ENCODE measurements at places on chromosomes 3 and 15.

- DNase-seq, result no peak
Observed at GRCh38 chr3:13932578-13933295, 52.9 kb upstream of the WNT7A start.

GRCh38 chr15:94383706-94384105 is 152.3 kb downstream of the MCTP2 start:
- DNase-seq, result no peak

GRCh38 chr3:28860307-28860706 is 420.6 kb upstream of the RBMS3 start:
- no peak for DNase-seq

- no peak for DNase-seq
Observed at GRCh38 chr3:111947231-111947630, 31.6 kb upstream of the ABHD10 start.

DNA sequence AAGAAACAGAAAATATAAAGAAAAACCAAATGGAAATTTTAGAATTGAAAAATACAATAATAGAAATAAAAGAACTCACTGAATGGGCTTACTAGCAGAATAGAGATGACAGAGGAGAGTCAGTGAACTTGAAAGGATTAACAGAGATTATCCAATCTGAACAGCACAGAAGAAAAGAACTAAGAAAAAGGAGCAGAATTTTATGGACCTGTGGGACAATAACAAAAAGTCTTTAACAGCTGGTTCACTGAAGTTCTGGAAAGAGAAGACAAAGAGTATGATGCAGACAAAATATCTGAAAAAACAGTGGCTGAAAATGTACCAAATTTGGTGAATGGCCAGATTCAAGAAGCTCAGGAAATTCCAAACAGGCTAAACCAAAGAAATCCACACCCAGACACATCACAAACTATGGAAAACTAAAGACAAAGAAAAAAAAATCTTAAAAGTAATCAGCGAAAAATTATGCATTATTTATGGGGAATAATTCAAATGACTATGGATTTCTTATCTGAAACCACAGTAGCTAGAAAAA is 9.7 kb upstream of the GNB5 start:
- DNase-seq, result no peak

GRCh38 chr3:190860521-190860920 is 2.0 kb downstream of the GMNC start:
- DNase-seq, result no peak

DNA sequence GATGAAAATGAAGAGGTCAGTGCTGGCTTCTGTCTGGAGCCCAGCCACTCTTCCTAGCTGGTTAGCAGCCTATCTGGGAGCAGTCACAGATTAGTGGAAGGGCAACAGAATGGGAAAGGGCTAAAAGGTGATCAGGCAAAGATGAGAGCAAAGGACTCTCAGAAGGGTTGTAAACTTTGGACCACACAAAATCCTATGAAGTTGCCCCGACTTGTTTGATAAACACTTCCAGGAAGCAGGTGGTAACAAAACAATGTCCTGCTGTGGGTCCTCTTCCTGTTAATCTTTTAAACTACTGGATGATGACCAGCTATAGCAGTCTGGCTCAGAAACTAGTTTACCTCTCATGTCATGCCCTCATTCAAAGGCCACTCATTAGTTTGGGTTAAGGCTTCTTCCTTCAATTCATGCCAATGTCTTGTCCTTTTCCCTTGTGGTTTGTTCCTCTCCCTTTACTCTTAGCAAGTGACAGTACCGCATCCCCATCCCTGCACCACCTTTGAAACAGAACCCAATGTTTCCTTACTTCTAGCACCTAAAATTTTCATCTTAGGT is 19.2 kb downstream of the POLG start:
- DNase-seq, result no peak

DNA sequence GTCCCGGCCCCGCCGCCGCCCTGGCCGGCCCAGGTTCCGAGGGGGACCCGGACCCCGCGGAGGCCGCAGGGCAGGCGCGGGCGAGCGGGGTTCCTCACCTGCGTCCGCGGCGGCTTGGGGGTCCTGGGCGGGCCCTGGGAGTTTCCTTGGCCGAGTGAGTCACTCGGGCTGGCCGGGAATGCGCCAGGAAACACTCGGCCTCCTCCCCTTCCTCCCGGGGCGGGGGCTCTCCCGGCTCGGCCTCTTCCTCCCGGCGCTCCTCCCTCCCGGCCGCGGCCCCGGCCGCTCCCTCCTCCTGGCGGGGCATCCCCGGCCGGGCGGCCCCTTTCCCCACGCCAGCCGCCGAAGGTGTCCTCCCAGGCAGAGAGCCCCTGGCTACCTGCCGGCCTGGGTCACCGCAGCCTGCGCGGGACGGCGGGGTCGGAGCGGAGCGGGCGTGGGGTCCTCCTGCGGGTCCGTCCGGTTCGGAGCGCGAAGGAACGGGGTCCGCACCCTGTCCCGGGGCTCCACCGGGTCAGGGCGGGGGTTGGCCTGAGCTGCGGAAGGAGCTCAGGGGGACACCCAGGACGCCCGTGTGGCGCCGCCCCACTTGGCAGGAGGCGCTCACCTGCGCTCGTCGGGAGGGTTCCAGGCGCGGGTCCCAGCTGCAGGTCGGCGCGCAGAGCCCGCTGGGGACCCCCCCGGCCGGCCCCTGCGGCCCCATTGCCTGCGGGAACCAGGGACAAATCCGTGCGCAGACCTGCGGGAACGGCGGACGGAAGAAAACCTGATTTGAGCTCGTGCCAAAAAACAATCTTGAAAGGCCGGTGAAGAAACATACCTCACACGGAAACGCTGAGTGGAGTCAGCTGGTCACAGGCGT is at the start of gene CYFIP1:
Gene CYFIP1 (minus strand): TSS at position 180 of the 862 bp plus-strand sequence. CDS start 33,083 bp downstream, outside the sequence.
- no peak for DNase-seq

GRCh38 chr3:43014956-43015355 is 35.8 kb downstream of the GASK1A start:
- DNase-seq, result peak; percentile 23

DNA sequence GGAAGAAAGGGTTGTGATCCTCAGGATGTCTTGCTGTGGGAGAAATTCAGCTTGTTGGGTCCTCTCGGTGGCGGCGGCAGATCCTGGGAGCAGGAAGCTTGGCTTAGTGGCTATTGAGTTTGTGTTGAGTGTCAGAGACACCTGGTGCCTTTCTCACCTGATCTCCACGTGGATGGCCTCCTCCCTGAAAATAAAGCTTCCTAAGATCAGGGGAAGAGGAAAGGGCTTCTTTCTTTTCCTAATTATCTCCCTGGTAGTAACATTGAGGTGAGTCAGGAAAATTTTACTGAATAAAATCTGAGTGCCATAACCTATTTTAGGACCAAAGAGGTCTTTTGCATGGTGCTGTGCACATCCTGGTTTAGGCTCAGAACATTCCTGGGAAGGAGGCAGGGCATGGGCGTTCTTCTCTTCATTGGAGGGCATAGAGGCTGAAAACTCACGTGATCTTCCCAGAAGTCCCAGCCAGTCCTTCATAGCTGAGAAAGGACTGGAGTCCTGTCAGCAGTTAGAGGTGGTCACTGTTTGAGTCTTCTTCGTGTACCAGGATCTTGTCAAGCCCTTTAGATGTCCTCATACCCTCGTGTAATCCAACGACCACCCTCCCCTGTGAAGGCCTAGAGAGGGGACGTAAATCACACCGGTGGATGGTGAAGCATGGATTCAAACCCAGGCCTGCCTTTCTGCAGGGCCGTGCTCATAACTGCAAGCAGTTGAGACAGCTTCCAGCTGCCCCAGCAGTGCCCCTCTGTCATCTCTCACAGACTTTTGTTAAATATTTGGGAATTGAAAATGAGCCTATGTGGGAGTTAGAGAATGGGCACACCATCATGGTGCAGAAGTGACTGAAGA is 1.1 kb downstream of the CMTM8 start:
- no peak for DNase-seq

DNA sequence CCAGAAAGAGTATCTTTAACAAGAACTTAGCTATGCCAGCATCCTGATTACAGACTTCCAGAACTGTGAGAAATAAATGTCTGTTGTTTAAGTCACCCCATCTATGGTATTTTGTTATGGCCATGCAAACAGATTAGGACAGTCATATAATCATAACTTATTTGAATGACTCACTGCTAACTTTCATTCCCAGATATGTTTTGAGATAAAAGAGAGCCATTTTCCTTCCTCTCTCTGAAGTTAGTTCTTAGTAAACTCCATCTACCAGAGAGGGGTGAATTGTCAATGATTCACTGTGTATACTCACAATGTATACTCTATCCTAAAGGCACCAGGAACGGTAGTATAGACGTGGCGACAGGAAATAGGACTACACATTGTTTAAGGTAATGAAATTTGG is 179.4 kb upstream of the DPH6 start:
- DNase-seq, result no peak

DNA sequence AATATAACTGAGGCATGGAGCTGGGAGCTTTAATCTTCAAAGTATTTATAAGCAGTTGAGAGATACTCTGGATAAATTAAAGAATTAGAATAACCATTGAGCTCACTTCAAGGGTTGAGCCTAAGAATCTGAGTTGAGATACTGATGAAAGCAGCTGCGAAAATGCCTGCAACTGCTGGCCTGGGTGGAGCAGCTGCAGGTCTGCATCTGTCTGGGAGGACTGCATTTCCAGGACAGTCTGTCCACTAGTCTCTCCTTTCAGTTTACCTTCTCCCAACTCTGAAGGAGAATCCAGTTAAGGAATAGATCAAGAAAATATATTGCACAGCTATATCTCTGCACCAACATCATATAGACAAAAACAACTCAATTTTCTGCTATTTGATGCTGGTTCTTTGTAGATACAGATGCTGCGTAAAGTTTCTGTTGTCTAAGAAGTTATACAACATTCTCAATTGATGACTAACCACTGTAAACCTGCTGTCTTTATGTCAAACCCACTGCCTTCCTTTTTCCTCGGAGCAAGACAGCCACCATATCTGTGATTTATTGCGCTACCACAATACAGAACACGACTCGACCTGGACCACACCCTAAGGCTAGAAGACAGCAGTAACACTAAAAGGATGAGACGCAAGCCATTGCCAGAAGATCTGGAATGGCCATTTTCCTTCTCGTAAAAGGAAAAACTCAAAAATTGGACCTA is 245.1 kb downstream of the MAGI1 start:
- DNase-seq, result no peak

- DNase-seq, result no peak
Observed at GRCh38 chr15:85329561-85330422, 50.6 kb upstream of the AKAP13 start.

- DNase-seq, result no peak
Observed at GRCh38 chr15:80587007-80587406, 108.1 kb upstream of the ABHD17C start.

GRCh38 chr3:143600756-143601718 is 247.2 kb downstream of the SLC9A9 start:
- no peak for DNase-seq

DNA sequence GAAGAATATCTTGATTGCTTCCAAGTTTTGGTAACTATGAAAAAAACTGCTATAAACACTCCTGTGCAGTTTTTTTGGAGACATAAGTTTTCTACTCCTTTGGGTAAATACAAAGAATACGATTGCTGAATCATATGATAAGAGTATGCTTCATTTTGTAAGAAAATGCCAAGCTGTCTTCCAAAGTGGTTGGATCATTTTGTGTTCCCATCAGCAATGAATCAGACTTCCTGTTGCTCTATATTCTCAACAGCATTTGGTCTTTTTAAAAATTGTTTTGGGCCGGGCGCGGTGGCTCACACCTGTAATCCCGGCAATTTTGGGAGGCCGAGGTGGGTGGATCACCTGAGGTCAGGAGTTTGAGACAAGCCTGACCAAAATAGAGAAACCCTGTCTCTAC is 14.5 kb downstream of the BTD start:
- no peak for DNase-seq

GRCh38 chr3:136078421-136079364 is 113.2 kb downstream of the PPP2R3A start:
- no peak for DNase-seq

DNA sequence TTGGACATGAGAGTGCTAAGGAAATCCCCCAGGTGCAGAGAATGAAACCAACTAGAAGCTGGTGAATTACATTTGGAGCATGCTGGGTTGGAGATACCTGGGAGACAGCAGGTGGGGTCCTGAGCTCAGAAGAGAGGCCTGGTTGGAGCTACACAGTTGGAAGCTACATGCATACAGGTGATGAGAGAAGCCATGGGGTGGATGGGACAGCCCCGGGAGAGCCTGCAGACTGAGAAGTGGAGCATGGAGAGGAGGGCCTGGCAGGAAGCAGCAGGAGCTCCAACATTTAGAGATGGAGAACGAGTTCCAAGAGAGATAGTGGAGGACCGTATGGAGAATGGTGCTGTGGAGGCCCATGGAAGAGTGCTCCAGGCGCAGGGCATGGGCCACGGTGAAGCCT is 10.2 kb downstream of the PAQR5 start:
- no peak for DNase-seq

DNA sequence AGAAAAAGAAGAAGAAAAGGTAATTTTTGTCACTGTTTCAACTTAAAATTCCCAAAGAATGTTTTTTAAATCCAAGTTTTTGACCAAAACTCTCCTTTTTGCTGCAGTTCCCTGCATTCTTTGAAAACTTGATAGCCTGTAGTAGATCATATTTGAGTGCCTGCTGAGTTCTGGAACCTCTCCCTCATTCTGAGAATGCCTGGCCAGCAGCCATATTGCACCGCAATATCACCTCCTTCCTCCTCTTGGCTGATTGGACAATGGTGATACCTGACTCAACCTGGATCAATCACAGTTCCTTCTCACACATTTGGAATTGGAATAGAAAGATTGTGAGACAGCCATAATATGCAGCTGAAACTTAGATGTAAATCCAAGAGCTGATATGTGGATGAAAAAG is 97.6 kb upstream of the GAP43 start:
- no peak for DNase-seq

DNA sequence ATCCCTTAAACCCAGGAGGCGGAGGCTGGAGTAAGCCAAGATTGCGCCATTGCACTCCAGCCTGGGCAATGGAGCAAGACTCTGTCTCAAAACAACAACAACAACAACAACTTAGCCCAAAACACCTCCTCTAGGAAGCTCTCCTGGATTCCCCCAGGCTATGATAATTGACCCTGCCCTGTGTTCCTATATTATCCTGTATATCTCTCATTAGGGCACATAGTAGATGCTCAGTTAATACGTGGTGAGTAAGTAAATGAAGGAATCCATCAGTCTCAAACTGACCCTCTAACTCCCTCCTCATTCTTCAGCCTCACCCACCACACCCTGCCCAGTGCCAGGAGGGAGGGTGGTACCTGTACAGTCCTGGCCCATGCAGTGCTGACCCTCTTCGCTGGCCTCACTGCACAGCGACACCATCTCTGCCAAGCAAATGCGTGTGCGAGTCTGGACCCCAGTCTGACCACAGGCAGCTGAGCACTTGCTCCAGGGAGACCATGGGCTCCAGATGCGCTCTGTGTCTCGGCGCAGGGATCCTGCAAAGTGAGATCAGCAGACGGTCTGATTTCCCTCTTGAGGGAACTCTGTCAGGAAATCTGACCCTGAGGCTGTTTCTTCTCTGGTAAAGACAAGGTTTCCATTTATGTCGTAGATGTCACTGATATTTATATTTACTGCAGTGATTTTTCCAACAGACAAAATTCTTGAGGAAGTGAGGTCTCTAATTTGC is 6.2 kb downstream of the CILP start:
- no peak for DNase-seq
